ENCODE measurements at places on chromosomes 6 and 20.
A peak's percentile ranks its signal among the peaks of the same experiment; 100 is the strongest.

GRCh38 chr6:32096087-32096393 is 13.1 kb downstream of the TNXB start:
- DNase-seq: no peak

DNA sequence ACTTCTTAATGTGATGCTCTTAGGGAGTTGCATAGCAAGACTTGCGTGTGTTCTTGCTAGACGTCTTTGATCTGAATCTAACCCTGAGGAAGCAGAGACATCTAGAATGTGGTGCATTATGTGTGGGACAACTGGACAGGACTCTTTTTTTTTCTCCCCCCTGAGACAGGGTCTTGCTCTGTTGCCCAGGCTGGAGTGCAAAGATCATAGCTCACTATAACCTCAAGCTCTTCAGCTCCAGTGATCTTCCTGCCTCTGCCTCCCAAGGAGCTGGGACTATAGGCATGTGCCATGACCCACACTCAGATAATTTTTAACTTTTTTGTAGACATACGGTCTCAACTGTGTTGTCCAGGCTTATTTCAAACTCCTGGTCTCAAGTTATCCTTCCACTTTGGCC is 34.0 kb downstream of the PCMT1 start:
- no peak for DNase-seq

DNA sequence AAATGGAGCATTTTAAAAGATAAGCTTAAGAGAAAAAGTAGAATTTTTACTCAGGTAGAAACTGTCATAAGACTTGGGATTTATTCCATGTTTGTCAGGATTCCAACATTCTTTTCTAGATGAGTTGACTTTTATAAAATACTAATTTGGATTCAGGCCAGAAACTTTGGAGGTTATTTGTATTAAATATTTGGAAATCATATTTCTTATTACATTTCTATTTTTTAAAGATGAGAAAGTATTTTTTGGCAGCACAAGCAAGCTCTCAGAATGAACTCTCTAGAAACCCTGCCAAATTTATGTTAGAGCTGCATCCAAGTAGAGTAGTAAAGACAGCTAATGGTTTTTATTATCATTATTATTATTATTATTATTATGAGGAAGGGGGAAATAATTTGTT is 1014.9 kb upstream of the GJE1 start:
- DNase-seq: no peak

DNA sequence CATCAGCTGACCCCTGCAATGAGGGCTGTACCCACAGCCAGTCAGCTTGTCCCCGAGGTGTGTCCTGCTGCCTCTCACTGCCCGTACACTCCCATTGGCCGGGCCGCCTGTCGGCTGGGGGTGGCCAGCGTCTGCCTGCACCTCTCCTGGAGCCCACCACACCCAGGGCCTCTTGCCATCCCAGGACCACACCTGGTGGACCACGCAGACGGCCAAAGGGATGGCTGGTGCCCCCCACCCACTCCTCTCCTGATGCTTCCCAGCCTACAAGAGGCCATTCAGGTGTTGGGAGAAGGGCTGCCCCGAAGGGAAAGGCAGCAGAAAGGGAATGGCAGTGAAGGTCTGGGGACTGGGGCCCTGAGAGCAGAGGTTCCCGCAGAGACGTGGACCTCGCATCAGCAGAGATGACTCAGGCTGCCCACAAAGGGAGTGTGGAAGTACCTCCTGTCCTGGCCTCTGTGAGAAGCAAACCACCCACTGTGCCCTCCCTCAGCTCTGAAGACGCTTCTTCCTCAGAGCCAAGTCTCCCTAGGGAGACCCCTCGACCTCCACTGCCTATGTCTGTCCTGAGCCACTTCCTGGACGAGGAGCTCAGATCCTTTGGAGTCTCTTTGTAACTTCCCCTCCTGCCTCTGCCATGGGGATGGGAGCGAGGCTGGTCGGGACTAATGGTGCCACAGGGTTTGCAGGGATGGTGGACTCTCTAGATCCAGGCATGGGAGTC is 60.9 kb downstream of the PYGB start:
- no peak for DNase-seq

DNA sequence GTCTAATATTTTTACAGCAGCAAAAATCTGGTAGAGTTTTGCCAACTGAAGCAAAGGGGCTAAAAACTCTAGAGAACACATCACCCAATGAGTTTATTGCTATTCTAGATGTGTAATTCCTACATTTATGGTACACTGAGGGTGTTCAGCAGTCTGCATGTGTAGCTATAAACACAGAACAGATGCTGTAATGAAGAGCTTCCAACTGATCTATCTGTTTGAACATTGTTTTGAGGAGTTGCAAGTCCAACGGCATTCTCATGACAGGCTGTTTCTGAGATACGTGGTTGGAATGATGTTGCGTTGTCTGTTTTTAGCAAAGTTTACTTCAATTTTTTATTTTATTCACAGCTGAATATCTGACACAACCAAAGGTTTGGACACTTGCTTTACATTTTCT is 141.2 kb upstream of the RAB32 start:
- no peak for DNase-seq

GRCh38 chr6:137045222-137045789 is 541 bp upstream of the IL20RA start:
- no peak for DNase-seq

DNA sequence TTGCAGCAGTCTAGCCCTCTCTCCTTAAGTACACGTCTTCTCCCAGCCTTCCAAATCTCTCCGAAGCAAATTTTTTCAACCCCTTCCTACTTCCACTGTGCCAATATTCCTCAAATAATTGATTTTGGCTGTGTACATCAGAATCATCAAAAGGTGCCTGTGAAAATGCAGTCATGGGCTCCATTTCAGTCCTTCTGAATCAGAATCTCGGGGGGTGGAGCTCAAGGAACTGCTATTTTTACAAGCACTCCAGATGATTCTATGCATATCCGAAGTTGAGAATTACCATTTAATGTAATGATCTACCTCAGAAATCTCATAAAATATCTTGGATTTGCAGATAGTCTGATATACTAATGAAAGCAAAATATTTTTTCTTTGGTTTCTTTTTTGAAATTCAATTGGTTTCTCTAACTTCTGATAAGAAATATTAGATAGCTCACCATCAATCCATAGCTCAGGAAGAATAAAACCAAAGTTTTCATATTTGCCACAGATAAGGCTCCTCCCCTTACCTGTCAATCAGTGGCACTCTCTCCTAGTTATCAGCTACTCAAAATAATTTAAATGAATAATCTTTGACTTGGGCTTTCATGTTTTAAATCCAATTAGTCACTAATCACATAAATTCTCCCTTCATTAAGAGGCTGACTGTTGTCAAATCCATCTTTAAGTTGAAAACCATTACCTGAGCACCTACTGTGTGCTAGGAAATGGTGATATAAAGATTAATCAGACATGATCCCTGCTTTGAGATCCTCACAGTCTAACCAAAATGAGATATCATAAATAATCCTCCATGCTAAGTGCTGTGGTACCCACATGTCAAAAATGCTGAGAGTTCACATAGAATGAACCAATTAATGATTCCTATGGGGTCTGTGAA is 36.4 kb upstream of the STXBP5 start:
- no peak for DNase-seq

GRCh38 chr6:64520050-64520449 is 884.4 kb downstream of the PHF3 start:
- peak; percentile 55 for DNase-seq

DNA sequence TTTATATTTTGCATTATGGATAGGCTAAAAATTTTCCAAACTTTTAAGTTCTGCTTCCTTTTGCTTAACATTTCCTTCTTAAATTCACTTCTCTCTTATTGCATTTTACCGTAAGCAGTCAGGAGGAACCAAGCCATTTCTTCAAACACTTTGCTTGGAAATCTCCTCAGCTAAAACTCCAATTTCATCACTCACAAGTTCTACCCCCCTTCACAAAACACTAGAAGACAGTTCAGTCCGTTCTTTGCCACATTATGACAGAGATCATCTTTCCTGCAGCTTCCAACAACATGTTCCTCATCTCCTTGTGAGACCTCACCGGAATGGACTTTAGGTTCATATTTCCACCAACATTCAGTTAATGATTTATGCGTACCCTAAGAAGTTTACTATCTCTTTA is 79.2 kb upstream of the LY86 start:
- DNase-seq: no peak

DNA sequence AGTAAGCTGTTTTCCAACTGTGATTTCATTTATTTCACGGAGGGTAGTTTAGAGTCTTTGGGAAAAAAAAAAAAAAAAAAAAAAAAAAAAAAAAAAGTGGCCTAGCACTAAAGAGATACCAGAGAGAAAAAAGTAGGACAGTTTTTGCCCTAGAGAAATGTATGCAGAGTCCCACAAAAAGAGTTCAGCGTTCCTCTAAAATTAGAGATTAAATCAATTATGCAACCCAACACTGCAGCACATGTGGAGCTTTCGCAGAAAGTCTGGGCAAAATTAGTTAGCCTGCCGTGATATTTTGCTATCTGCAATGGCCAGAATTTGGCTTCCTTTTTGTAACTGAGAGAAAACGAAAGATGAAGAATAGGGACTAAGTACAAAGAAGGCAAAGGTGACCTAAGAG is 309.8 kb downstream of the PKHD1 start:
- no peak for DNase-seq

DNA sequence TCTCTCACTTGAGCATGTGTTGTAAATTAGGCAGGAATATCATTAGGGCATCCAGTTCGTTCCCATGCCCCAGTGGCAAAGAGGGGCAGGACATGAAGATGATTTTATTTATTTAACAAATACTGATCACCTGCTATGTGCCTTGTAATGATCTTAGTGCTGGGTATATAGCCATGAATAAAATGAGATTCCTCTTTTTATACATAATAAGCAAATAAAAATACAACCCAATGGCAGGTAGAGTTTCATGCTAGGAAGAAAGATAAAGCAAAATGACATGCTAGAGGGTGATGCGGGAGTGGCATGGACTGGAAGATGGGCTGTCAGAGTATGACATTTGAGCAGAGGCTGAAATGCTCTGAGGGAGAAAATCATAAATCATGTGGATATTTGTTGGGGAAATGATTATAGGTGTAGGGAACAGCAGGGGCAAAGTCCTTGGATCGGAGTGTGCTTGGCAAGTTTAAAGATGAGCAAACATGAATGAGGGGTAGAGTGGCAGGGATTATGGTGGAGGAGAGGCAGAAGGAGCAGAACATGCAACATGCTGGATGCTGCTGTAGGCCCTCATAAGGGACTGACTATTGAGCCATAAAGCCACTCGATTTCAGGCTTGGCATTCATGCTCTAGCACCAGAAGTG is 342.1 kb downstream of the PLCB1 start:
- DNase-seq: no peak

DNA sequence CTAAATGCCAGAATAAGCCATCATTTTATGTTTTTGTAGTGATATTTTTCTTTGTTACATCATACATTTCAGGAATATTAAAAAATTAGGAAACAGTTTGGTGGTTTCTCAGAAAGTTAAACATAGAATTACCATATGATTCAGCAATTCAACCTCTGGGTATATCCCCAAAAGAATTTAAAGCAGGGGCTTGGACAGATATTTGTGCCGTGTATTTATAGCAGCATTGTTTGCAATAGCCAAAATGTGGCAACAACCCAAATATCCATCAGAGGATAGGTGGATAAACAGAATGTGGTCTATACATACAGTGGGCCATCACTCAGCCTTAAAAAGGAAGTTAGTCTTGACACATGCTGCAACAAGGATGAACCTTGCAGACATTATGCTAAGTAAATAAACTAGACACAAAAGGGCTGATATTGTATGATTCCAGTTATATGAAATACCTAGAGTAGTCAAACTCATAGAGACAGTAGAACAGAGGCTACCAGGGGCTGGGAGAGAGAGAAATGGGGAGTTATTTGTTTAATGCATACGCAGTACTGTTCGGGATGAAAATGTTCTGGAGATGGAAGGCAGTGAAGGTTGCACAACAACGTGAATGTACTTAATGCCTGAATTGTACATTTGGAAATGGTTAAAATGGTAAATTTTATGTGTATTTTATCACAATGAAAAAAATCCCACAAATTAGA is 18.9 kb upstream of the TRAF3IP2 start:
- DNase-seq: no peak

- DNase-seq: no peak
These were observed 914 bp upstream of the RANBP9 start for GRCh38 chr6:13712599-13712898.

GRCh38 chr6:27816906-27817305 is 95.3 kb downstream of the OR2B2 start:
- DNase-seq: no peak

- no peak for DNase-seq
These were observed 15.6 kb downstream of the PKIG start for GRCh38 chr20:44597930-44598329.

DNA sequence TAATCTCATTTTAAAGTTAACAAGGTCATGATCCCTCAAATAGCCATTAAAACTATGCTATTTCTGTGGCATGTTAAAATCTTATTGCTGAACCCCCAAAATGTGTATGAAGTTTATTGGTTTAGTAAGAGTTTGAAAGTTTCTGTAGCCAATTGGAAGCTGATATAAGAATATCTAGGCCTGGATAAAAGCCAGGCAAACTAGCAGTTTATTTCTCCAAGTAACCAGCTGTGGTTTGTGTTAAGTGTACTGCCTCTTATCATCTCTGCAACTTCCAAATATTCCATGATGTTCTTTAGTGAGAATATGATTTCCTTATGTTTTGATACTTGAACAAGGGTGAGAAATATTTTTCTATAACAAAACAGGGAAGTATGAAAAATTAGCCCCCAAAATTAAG is 76.7 kb downstream of the PRSS35 start:
- DNase-seq: no peak

GRCh38 chr6:118705544-118706491 is 54.4 kb upstream of the CEP85L start:
- DNase-seq: no peak

DNA sequence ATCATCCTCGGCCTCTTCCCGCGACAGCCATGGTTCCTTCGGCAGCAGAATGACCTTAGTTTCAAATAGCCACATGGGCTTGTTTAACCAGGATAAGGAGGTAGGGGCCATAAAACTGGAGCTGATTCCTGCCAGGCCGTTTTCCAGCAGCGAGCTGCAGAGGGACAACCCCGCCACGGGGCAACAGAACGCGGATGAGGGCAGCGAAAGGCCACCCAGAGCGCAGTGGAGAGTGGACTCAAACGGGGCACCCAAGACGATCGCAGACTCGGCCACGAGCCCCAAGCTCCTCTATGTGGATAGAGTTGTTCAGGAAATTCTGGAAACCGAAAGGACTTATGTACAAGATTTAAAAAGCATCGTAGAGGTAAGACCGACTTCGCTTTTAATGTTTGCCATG is 131.8 kb upstream of the MTHFD1L start:
- DNase-seq: no peak

DNA sequence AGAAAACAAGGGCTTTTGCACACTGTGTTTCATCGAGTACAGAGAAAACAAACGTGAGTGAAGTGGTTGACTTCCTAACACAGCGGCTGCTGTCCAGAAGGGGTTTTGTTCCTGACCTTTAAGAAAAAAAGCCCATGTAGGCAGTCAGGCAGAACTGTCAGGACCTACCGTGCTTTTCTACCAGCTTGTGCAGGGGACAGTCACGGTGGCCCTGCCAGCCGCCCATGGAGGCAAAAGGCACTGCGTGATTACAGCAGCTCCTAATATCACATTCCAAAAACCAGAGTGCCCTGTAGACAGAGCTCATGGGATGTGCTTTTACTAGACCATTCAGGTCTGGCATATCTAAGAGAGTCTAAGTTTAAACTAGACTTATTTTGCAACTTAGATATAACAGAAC is 12.2 kb downstream of the TNFAIP3 start:
- no peak for DNase-seq

All from glomerular endothelial cell (primary cell).